ENCODE measurements at places on chromosomes 3 and 15. TPM values are rescaled to one million over a fixed set of nuclear protein-coding genes. Genes with fewer than 3 reads are reported as not detected.
A peak's percentile ranks its signal among the peaks of the same experiment; 100 is the strongest.

GRCh38 chr3:159919873-159920272 is 68.8 kb upstream of the IL12A start:
- DNase-seq, result no peak

GRCh38 chr15:83746231-83746630 is 92.3 kb downstream of the ADAMTSL3 start:
- DNase-seq, result no peak

The LRRK1 gene
- total RNA-seq, result 15.7 TPM

GRCh38 chr3:160667452-160667851 is 9.5 kb upstream of the ARL14 start:
- DNase-seq, result peak; percentile 72

The HDC gene
- 11.7 TPM for total RNA-seq

The TMCO5A gene
- total RNA-seq, result 0.14 TPM

The TRIM59 gene
- 5.6 TPM for total RNA-seq

GRCh38 chr3:103511891-103512290 is 1077.1 kb downstream of the ZPLD1 start:
- no peak for DNase-seq

The NANOGP8 gene
- 0.46 TPM for total RNA-seq

- DNase-seq, result no peak
Observed at GRCh38 chr3:156859578-156859977, 33.4 kb downstream of the LEKR1 start.

- no peak for DNase-seq
Observed at GRCh38 chr3:183212096-183212495, 41.0 kb upstream of the B3GNT5 start.

The NPAP1 gene
- 0.17 TPM for total RNA-seq

- no peak for DNase-seq
Observed at GRCh38 chr3:46670000-46670890, 23.2 kb downstream of the ALS2CL start.

DNA sequence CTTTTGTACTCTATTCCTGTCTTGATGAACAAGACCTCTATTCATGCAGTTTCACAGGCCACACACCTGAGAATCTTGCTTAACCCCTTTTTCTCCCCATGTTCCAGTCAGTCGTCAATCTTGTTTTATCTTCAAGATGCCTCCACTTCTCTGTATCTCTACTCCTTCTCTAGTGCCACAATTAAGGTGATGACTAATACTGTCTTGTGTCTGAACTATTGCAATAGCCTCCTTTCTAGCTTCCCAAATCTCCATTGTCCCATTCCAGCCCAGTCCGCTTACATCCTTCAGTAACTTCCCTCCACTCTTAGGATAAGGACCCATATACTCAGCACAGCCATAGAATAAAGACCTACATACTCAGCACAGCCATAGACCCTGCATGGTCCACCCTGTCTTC is 24.7 kb downstream of the CHST14 start:
- no peak for DNase-seq

DNA sequence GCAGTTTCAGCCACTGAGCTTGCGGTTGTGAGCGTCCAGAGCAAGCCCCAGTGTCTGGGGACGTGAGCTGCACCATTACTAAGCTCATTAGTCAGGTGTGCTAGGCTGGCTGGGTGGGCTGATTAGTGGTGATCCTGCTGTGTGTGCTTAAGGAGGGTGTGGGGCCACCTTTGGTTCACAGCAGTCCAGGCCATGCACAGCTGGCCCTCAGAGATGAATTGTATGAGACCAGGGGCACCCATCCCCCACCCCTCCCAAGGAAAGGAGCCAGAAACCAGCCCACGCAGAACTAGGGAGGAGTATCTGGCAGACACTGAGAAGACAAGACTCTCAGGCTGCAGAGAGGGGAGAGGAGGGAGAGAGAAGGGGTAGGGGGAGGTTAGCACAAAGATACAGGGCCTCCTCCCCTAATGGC is 3.8 kb downstream of the TYRO3 start:
- DNase-seq, result no peak

DNA sequence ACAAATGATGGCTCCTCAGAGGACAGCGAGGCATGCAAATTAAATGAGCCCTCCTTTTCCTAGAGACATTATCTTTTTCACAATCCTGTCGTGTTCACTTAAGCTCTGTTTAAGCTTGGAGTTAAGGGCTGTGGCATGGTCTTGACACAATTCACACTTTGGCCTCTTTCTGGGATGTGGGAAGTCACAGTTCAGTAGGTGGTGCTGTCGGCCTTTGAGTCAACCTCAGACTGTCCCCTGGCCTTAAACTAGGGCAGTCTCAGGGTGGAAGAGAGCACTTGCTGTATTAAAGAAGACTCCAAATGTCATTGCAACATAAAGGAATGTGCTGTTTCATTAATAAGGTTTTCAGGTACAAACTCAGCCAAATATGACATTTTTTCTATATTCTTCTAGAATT is 351.0 kb downstream of the MCTP2 start:
- DNase-seq, result peak; percentile 26

The CYP11A1 gene
- 0.72 TPM for total RNA-seq

DNA sequence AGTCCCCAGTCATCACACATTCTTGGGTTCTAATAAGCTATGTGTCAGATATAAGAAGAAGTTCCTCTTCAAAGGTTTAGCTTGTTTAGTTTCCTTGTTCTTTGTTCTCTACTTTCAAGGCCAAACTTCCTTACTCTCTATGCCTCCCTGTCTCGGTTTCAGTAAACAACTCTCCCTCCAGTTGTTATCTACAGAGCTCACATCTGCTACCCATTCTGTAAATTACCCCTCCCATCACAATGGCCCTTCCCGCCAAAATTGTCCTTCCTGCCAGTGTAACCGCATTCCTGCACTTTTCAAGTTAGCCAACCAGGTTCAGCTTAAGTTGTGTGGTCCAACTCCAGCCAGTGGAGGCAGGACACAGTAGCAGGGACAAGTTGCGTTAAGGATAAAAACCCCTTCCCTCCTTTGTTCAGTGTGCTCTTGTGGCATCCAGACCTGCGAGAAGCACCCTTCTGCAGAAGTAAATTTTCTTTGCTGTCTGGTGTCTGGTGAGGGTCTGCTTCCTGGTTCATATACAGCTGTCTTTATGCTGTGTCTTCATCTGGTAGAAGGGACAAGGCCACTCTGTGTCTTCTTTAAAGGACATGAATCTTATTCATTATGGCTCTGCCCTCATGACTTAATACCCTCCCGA is 342.1 kb upstream of the GRM7 start:
- no peak for DNase-seq

GRCh38 chr3:99506-99905 is 97.1 kb upstream of the CHL1 start:
- no peak for DNase-seq

DNA sequence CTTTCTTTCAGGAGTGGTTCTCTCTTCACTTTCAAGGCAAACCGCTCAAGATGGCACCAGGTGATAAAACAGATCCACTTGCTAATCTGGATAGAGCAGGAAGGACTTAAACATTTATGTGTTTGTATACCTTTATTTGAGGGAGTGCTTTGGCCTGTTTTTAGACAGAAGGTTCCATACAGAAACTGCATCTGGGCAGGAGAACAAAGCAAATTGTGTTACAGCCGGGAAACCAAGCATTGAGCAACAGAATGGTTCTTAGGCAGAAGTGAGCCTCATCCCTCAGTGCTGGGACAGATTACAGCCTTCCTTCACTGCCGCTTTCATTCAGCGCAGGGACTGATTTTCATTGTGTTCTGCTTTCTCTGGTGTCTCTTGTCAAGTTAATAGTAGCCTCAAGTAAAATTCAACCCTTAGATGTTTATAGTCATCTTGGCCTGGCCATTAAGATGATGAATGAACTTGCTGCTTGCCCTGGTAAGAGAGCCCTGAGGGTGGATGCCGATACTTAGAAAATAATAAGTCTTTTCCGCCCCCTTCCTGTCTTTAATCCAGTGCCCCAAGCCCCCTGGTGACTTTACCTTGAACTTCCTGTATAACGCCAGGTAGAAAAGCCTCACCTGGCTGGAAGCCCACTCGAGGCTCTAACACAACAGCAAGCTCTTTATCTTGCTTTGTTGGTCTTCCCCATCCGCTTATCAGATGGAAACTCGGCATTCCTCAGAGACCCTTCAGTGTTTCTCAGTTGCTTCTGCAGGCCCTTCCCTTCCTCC is 168.0 kb upstream of the CTDSPL start:
- DNase-seq, result no peak

- no peak for DNase-seq
Observed at GRCh38 chr15:62867844-62868243, 174.7 kb upstream of the TPM1 start.

GRCh38 chr3:128322030-128323022 is 144.4 kb downstream of the DNAJB8 start:
- peak; percentile 39 for DNase-seq

DNA sequence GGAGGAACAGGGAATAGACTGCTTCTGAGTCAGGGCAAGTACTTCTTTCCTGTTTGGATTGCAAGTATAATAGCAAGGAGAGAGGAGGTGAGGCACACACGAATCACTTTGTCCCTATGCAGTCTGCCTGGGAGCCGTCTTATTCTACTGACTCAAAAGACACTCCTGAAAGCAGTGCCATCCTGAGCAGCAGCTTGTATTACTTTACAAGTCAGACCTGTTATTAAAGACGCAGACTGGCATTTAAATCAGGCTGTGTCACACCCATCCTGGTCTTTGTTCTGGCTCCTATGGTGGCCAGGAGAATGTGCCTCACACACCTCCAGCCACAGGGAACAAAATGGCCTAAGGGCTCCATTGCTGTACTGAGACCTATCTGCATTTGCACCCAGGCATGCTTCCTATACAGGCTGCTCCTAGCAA is 17.9 kb upstream of the SQOR start:
- DNase-seq, result no peak

DNA sequence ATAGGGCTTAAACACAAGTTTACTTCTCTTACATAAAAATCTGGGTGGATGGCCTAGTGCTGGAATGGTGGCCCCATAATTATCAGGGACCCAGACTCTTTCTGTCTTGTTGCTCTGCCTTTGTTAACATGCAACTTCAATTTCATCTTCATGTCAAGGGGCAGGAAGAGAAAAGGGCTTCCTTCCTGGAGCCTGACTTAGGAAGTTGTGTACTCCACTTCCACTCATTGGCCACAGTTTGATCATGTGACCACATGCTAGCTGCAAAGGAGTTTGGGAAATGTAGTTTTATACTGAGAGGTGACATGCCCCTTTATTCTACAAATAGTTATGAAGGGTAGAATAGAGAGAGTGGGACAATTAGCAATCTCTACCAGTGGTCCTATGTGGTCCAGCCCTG is 39.3 kb downstream of the RHCG start:
- DNase-seq, result no peak

GRCh38 chr3:25707268-25707926 is 42.7 kb upstream of the TOP2B start:
- DNase-seq, result no peak

The PCOLCE2 gene
- 2.8 TPM for total RNA-seq

- no peak for DNase-seq
Observed at GRCh38 chr3:185837414-185837813, 12.6 kb upstream of the IGF2BP2 start.

The DNAH1 gene
- total RNA-seq, result 13.8 TPM

The C3orf70 gene
- total RNA-seq, result 20.0 TPM

GRCh38 chr3:35064761-35065160 is 574.6 kb upstream of the ARPP21 start:
- no peak for DNase-seq

- DNase-seq, result no peak
Observed at GRCh38 chr3:168427835-168428475, 332.2 kb upstream of the GOLIM4 start.

The AMT gene
- total RNA-seq, result 20.7 TPM

- no peak for DNase-seq
Observed at GRCh38 chr3:4375911-4376310, 72.7 kb downstream of the SETMAR start.

The CSNK1G1 gene
- total RNA-seq, result 16.5 TPM

- no peak for DNase-seq
Observed at GRCh38 chr3:167820102-167820865, 84.8 kb downstream of the SERPINI1 start.

The KLF15 gene
- 28.1 TPM for total RNA-seq

The SLC22A13 gene
- total RNA-seq, result 0.95 TPM

DNA sequence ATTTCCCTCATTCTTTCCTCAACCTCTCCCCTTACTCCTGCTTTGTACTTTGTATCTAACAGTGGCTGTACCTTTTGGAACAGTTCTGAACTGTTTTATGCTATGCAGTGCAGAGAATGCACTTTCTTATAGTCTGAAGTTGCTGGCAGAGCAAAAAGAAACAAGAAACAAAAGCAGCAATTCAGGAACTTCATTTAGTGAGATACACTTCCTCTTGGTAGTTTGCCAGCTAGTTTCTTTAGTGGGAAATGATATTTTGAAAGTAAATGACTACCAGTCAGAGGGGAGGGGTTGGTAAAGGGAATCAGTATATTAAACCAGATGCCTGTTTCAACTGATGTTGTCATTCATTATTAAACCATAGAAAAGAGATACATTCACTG is 55.0 kb upstream of the CHD2 start:
- DNase-seq, result no peak

GRCh38 chr3:67016522-67017080 is 18.5 kb downstream of the KBTBD8 start:
- DNase-seq, result no peak

DNA sequence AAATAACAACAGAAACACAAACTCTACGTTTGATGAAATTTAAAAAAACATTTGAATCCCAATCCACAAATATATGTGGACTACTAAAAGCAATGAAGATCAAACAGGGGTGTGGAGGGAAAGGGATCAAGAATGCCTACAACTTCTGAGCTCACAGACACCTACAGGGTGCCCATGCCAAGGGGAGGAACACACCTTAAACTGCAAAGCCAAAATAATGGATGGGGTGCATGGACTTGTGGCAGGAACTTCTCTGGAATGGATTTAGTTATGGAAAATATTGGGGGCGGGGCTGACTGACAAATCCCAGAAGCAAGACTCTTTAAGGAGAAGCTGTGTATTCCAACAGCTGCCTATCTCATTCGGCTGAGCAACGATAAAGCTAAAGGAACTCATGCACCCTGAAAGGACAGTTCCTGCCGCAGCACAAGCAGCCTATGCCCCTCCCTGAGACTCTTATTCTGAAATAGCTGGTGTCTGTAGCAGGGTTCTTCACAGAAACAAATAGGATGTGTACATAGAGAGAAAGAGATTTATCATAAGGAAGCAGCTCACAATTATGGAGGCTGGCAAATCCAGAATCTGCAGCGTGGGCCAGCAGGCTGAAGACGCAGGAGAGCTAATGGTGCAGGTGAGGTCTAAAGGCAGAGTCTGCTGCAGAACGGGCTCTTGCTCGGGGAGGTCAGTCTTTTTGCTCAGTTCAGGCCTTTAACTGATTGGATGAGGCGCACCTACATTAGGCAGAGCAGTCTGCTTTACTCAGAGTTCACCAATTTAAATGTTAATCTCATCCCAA is 24.5 kb upstream of the PLA2G4D start:
- DNase-seq, result no peak

- DNase-seq, result peak; percentile 55
Observed at GRCh38 chr15:31327669-31328427, 1.2 kb downstream of the KLF13 start.

The SEMA5B gene
- 1.7 TPM for total RNA-seq

The GXYLT2 gene
- total RNA-seq, result 12.1 TPM

The MEGF11 gene
- total RNA-seq, result 0.35 TPM
